ACHN (cell line): ENCODE measurements at places on chromosomes 1 and 21.

GRCh38 chr1:208187499-208188041 lies 56.6 kb downstream of the PLXNA2 start:
- DNase-seq, result no peak

- DNase-seq, result no peak
Measured at GRCh38 chr1:224541901-224542630, 74.1 kb upstream of the CNIH3 start.

DNA sequence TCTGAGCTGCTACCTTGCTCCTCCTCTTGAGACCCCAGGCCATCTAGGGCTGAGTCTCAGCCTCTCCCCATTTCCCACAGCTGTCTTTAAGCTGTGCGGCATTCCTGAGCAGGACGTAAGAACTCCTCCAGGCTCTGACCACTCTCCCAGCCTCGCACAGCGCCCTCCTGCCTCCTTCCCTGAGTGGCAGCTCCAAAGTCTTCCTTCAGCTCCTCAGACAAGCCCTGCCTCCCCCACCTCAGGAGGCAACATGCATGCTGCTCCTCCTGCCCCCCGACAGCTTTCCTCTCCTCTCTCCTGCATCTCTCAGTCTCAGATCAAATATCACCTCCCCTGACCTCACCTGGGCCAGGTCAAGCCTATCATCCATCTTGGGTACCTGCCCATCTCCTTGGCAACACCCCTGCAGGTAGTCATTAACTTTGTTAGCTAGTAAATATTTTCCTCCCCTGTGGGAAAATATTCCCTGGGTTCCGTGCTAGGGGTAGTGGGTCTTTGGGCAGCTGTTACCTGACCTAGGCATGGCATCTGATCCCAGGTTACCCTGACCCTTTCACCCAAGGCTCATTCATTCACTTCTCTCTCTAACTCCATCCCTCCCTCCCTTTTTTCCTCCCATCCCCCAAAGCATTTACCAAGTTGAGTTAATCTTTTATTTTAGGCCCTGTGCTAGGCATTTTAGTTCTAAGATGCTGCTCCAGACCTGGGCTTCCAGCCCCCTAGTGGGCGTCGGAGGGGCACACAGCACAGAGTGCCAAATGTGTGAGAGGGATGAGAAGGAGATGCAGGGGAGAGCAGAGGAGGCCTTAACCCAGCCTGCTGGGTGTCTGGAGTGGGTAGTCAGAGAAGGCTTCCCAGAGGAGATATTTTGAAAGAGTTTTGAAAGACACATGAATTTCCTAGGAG lies 419.9 kb downstream of the PTPRU start:
- peak; percentile 57 for DNase-seq

- DNase-seq, result no peak
Measured at GRCh38 chr1:225870911-225871310, 11.3 kb downstream of the TMEM63A start.

GRCh38 chr1:111736548-111737215 lies 2.5 kb downstream of the INKA2 start:
- DNase-seq, result no peak

GRCh38 chr1:207890136-207890738 lies 20.7 kb downstream of the CD34 start:
- peak; percentile 54 for DNase-seq

GRCh38 chr1:166811691-166812090 lies 27.6 kb upstream of the POGK start:
- no peak for DNase-seq

- DNase-seq, result no peak
Measured at GRCh38 chr1:183638649-183639387, 3.2 kb upstream of the ARPC5 start.

DNA sequence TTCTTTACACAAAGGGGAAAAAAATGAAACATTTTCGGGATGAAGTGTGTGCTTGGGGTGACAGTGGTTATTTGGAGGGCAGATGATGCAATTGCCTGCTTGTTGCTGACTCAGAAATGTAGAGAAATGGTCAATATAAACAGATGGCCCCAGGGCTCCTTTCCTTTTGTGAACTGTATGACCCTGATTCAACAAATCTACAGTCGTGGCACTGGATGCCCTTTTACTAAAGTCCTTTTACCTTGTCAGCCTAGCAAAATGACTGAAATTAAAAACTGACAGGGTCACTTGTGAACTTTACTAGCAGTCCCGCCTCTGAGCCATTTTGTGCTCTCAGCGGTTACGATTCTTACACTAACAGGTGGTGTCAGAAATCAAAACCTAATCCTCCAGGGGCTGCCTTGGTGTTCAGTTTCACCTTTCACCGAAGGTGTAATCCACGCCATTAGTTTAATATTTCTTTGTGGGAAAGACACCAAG lies 49.8 kb downstream of the GREM2 start:
- no peak for DNase-seq

GRCh38 chr1:38451541-38451993 lies 405.0 kb upstream of the POU3F1 start:
- DNase-seq, result no peak

GRCh38 chr1:32220746-32221580 lies 1.2 kb downstream of the TMEM234 start:
- DNase-seq, result peak; percentile 77

DNA sequence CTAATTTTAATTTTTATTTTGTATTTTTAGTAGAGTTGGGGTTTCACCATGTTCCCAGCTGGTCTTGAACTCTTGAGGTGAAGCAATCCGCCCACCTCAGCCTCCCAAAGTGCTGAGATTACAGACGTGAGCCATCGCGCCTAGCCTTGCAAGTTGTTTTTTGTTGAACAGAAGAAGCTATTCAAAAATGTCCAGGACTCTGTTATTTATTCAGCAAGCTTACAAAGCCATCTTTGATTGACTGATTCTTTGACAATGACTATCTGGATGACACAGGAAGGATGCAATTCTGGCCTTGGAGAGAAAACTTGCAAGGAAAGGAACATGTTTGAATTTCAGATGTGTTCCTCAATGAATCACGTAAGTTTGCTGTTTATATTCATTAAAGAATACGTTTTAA lies 63.5 kb downstream of the MAP3K7CL start:
- DNase-seq, result no peak

- DNase-seq, result no peak
Measured at GRCh38 chr1:209268479-209268878, 315.0 kb upstream of the CAMK1G start.

- no peak for DNase-seq
Measured at GRCh38 chr1:110211496-110212168, 1.5 kb downstream of the KCNC4 start.

DNA sequence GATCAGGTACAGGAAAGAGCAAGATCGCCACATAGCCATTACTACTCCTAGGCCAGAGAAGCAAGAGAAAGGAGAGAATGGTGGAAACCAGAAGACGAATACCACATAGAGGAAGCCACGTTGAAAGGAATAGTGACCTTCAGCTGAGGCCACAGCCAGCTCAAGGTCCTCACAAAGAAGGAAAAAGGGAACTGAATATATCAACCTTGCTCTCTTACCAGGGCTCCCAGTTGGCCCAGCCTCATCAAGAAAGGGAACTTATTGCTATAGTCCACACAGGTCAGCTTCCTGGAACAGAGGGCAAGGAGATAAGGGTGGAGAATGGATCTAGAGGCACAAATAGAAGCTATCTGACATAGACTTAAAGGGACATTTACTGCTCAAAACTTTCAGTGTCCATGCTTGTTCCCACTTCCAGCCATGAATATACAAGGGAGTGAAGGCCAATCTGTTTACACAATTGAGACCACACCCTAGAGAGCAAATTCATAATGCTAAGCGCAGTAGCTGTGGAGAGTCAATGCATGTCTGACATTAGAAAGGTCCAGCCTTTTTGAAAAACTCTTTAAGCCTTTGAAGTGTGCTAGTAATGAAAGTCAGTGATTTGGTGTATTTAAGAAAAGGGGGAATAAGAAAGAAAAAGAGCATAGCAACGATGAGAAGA lies 120.7 kb upstream of the ZC3H11B start:
- DNase-seq, result no peak

DNA sequence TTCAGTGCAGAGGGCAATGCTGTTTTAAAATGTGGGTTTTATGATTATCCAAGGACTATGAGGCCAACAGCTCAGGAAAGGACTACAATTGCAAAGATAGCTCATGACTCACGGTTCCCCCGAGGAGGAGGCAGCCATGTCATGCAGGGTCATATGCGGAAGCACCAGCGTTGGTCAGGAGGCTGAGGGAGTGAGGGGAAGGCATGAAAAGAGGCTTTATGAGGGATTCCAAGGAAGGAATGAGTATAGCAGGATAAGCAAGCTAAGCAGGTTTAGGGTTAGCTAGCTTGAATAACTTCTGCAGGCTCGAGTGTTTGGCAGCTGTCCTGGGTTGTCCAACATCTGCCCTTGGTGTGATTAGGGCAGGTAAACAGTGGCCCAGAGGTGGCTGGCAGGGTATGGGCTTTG lies 495.1 kb downstream of the SETD4 start:
- no peak for DNase-seq

- DNase-seq, result no peak
Measured at GRCh38 chr21:37828556-37828955, 87.7 kb downstream of the KCNJ6 start.

DNA sequence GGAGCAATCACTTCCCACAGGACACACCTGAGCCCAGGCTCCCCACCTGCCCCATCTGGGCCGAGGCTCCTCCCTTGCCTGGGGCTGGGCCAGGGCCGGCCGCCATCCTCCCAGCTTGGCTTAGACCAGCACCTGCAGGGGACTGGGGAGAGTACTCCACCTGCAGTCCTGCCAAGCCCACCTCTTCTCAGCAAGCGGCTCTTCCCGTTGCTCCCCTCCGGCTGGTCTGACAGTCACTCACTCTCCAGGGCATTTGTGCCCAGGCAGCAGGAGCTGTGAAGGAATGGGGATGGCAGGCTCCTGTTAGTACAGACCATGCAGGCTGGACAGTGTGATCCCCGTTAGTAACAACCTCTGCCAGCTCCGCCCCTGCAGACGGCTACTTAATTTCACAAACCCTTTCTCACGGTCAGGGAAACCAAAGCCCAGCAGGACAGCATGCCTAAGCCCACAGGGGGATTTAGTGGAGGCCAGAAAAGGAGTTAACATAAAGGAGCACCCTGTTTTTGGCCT lies at the start of gene FYB2:
TSS of gene FYB2 (minus strand) at position 18 of the 513 bp plus-strand sequence. CDS start 114 bp downstream, outside the sequence.
- no peak for DNase-seq

GRCh38 chr1:46315669-46316403 lies 12.3 kb downstream of the UQCRH start:
- no peak for DNase-seq

DNA sequence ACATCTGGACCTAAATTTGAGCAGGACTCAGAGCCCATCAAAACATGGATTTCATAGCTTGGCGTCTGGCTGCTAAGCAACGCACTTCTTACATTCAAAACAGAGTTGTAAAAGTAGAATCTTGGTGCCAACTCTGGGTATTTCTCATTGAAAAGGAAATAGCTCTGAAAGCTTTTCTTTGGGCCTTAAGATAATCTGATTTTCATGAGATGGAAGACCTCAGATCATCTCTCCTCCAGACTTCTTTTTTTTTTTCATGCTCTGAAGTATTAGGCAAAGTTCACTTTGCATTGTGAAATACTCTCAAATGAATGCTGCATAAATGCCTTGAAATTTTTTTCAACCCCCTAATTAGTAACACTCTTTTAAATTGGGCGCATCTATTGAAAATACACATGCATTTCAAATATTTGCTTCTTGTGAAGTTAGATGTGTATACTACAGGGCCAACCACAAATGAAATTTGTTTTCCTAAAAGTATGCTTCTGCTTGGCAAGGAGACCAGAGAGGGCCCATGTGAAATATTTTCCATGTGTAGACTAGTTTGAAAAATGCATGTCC lies 4.2 kb downstream of the ADAMTS5 start:
- no peak for DNase-seq

GRCh38 chr1:119743776-119744597 lies 24.7 kb downstream of the HMGCS2 start:
- peak; percentile 64 for DNase-seq

DNA sequence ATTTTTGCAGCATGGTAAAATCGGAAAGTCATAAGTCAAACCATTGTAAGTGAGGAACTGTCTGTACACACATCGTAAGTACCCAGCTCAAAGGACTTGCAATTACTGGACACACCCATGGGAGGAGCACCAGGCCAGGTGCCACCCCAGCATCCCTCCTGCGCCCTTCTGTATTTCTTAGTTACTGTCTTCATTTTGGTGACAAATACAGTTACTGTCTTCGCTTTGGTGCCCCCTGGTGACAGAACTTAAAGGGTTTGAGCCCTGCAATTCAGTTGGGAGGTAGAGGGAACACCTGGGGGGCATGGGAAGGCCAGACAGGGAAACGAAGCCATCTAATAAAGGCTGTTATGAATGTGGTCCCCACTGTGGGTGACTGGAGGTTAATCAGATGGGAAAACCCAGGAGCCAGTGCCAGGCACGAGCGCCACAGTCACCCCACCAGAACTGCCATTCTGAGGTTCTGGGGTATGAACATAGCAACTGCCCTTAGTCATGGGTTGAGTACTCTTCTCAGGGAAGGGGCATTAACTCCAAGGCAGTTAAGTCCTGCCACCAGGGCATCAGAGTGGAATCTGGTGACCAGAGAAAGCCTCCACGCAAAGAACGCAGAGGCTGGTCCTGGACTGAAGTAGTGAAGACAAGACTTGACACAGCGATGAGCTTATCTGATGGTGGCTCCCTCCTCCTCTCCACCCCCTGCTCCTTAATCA lies 612.9 kb downstream of the PTPRU start:
- DNase-seq, result peak; percentile 27

DNA sequence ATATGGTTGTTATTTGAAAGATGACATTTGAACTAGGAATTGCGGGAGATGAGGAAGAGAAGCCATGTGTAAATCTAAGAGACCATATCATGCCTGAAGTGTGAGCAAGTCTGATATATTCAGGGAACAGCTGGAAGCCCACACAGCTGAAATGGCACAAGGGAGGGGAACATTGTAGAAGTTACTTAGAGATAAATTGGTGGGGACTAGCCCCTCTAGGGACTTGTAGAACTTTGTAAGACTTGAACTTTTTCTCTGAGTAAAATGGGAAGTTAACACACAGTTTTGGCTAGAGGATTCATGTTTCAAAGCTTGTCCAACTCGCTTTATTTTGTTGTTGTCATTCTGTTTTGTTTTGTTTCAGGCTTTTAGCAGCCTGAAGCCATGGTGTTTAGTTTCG lies 216.4 kb downstream of the FMN2 start:
- DNase-seq, result no peak

DNA sequence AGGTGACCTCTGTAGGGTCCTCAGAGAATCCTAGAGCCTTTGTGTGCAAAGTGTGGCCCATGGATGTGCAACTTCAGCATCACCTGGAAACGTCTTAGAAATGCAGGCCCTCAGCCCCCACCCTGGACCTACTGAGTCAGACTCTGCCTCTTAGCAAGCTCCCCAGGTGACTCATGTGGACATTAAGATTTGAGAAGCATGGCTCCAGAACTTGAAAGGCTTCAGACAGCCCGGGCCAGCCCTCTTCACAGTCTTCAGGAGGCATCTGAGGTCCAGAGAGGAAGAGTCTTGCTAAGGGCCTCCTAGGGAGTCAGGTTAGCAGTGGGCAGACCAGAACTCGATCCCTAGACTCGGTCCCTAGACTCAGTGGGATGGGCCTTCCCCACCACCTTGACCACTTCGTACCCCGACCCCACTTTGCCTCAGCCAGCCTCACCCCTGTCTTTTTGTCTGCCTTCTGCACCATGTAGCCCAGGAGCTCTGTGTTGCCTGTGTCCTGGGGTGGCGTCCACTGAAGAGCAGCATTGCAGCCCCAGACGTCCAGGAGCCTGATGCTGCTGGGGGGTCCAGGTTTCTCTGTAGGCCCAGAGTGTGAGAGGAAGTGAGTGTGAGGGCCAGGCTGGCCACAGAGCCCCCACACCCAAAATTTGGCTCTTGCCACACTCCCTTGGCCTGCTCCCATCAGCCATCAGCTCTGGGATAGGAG lies 4.8 kb downstream of the MYBPH start:
- DNase-seq, result peak; percentile 15
